ENCODE measurements at places on chromosomes 3 and 15.

DNA sequence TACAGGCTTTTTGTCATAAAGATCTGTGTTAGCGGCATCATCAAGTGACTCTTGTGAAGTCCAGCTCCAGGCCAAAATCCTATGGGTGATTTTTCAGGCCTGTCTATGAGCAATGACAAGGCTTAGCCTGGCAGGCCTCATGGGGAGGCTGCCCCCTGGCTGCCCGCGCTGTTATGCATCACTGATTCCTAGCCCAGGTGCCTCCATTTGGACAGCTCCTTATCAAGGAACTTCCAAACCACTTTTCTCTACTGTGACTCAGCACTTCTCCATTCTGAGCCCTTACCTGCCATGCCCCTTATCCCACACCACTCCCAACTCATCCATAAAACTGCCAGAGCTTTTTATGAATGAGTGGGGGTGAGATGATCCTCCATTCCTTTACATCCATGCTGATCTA, 91.5 kb upstream of the C3orf80 start:
- no peak for DNase-seq

- no peak for DNase-seq
These were observed 3.9 kb upstream of the SEMA3B start for GRCh38 chr3:50264964-50265485.

DNA sequence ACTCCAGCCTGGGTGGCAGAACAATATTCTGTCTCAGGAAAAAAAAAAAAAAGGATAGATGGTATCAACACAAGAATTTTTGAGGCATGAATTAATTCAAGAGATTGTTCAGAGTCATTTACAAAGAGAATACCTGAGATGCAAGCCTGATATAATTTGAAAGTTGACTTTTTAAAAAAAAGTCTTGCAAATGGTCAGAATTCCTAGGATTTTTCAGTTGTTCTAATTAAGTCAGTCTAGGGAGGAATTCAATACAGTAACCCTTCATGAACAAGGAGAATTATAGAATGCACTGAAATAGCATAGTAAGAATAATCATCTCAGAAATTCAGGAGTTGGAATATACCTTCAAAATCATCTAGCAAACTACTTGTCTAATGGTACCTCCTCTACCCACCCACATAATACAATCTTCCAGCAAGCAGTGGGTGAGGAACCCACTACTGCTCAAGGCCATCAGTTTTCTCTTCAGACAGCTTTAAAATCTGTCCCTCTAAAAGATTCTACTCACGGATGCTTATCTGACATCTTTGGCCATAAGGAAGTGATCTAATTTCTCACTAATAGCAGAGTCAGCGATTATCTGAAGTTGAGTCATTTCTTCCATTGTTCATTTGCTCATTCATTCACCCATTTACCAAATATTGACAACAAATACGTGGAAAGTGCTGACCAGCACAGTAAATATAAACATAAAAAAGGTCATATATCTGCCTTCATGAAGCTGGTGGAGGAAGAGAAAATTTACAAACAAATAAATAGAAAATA, 159.6 kb downstream of the GREM1 start:
- DNase-seq, result no peak

DNA sequence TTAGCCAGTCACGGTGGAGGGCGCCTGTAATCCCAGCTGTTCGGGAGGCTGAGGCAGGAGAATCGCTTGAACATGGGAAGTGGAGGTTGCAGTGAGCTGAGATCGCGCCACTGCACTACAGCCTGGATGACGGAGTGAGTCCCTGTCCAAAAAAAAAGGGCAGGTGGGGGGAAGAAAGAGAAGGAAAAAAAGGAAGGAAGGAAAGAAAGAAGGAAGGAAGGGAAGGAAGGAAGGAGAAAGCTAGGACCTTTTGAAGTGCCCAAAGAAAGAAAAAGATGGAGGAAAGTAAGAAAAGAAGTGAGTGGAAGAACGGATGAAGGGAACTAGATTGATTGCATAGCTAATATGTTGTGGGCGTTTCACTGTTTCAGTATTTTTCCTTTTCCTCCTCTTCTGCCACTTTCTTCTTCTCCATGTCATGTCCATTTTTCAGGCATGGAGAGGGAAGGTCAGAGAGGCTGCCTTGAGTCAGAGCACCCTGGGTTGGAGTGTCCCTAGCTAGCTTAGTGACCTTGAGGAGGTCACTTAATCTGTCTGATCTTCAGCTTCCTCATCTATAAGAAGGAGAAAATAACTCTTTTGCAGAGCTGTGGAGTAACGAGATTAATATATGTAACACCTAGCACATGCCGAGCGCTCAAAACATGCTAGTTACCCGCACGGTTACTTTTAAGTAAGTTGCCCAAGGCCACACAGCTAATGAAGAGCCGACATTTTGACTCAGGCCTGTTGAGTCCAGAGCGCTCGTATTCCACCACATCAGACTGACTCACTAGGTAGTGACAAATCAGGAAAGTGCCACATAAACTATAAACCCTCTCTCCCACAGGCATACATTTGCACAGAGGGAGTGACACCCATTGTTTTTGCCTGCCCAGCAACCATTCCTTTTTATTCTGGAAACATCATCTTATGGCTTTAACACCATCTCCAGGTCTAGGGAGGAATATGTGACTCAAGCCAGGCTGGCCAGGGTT, 42.2 kb downstream of the BHLHE40 start:
- DNase-seq, result no peak

GRCh38 chr15:85048430-85048829, 66.8 kb downstream of the PDE8A start:
- no peak for DNase-seq

GRCh38 chr15:60757831-60758570, 279.1 kb upstream of the ICE2 start:
- DNase-seq, result no peak

DNA sequence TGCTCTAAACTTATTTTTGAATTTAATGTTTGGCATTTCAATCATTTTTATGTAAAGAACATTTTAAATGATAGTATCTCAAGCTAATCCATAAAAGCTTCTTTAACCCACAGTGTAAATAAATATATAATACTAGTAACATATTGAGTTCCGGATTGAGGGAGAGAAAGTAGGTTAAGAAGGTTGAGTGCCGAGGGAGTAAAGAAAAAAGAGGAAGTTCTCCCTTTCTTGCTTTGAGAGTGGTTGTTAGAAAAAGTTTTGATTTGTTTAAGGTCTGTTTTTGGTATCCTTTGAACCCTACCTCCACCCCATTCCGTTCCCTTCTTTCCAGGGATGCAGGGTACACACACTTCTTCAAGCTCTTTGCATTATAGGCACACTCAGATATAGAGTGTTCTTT, 130.8 kb downstream of the VPS8 start:
- DNase-seq, result no peak

- DNase-seq, result no peak
These were observed 5.2 kb upstream of the EBLN2 start for GRCh38 chr3:73056014-73056844.

- no peak for DNase-seq
These were observed 28.3 kb upstream of the LSAMP start for GRCh38 chr3:116473602-116474001.

DNA sequence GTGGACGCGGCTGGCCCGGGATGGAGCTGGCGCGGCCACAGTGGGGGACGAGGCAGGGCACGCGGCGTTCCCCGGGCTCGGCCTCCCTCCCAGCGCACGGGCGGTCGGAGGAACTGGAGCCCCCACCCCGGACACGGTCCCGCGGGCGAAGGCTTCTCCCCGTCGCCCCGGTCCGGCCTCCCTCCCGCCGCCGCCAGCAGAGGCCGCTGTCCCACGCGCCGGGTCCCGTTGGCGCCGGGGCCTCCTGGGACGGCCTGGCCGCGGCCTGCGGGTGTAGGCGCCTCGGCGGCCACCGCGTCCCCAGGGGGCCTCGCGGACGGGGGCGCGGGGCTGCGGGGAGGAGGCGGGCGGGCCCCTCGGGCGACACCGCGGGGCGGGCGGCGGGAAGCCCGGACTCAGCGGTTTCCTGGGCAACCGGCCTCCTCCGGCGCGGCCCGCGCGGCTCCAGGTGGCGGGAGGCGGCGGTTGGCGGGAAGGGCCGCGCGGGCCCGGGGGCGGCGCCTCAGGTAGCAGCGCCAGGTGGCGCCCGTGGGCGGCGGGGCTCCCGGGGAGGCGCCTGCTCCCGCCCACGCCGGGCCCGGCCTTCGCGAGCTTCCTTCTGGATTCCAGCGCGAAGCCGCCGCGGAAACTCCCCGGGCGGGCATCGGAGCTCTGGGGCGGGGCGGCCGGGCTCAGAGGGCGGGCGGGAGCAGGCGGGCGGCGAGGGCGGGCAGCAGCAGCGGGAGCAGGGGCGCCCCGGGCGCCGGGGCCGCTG, 26.7 kb downstream of the MELTF start:
- DNase-seq, result peak; percentile 68
